Aorta (tissue), 5 donors: ENCODE measurements at places on chromosomes 5 and 9. TPM values are rescaled to one million over a fixed set of nuclear protein-coding genes. Genes with fewer than 3 reads are reported as not detected.

The KLHL3 gene
- total RNA-seq: 38.1 TPM

- no peak for DNase-seq
Measured at GRCh38 chr9:29691758-29692407, 2118.6 kb upstream of the C9orf72 start.

The PCDHGA9 gene
- 8.2 TPM for total RNA-seq

DNA sequence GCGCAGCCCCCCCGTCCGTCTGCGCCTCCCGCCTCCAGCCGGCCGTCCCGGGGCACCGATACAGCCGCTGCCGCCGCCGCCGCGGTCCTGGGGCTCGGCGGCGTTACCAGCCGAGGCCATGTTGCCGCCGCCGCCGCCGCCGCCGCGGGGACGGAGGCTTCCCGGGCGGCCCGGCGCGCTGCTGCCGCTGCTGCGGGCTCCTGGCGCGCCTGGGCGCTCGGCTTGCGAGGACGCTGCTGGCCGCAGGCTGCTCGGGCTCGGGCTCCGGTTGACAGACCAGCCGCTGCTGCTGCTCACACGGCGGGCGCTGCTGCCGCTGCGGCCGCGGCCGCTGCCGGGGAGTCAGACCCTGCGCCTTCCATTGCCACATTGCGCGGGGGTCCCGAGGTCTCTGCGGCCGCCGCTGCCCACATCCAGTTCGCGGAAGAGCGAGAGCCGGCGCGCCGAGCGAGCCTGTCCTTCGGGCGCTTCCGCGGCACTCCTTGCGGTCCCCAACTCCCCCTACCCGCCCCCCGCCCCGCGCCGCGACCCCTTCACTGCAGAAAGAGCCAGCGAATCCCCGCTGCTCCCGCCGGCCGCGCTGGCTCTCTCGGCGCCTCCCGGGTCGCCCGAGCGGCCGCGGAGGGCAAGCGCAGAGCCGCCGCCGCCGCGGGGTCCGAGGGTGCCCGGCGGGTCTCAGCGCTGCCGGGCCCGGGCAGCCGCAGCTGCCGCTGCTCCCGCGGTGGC, 8.4 kb downstream of the PTCH1 start:
- no peak for DNase-seq

The SH3PXD2B gene
- 43.3 TPM for total RNA-seq

- peak; percentile 58 for DNase-seq
Measured at GRCh38 chr5:177128551-177128981, 5.0 kb upstream of the NSD1 start.

GRCh38 chr5:75262271-75262670, 25.6 kb upstream of the ANKRD31 start:
- DNase-seq: no peak

GRCh38 chr9:130328349-130328801, 62.8 kb downstream of the HMCN2 start:
- DNase-seq: no peak

The SOX30 gene
- not detected for total RNA-seq

- DNase-seq: no peak
Measured at GRCh38 chr5:105956456-105957196, 1714.1 kb downstream of the EFNA5 start.

The SEMA4D gene
- 24.7 TPM for total RNA-seq

DNA sequence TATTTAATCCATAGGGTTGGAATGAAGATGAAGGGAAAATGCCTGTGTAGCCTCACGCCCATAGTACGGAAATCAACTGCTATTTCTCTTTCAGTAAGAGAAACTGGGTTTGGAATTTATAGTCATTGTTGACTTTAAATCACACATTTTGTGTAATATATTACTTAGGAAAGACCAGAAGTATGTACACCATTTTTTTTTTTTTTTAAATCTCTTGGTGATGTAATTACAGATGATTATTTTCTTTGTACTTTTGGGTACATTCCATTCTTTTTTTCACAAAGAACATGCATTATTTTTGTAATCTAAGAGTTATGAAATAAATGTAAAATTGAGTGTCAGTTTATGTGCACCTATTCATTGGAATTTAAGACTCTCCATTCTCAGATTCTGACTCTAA, 45.7 kb downstream of the POC5 start:
- no peak for DNase-seq

- no peak for DNase-seq
Measured at GRCh38 chr9:130409246-130409645, 35.5 kb upstream of the ASS1 start.
